ENCODE measurements at places on chromosomes 6 and 20.

DNA sequence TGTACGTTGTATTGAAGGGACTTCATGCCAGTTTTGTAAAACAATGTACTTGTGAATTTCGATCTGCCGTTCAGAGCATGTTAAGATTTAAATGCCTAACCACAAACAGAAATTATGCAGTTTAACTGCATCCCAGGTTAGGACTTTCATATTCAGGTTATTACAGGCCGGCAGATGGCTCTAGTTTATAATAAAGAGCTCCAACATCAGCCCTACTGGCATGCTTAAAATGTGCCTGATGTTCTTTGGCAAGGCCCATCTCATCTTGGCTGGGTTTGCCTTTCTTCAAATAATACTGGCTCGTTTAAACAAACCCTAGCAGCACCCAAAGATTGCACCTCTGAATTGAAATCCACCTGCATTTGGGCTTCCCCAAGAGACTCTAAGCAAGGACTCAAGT is 169.3 kb upstream of the RIN2 start:
- no peak for DNase-seq

DNA sequence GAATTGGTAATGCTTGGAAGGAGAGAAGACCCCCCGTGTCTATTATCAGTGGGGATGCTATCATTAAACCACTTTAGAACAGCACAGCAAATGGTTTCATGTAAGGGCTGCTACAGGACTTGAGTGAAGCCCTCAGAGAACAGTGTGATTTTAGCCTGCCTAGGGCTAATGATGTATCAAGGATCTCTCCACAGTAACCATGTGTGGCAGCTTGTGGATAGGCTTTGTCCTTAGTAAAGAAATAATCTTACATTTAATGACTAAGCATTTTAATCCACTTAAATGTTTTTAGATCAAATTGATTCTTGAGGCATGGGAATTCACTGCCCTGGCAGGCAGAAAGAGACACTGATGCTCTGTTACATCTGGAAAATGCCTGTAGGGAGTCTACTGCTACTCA is 495.1 kb downstream of the NKAIN2 start:
- no peak for DNase-seq

- no peak for DNase-seq
These were observed 68.3 kb upstream of the EDN1 start for GRCh38 chr6:12221856-12222255.

DNA sequence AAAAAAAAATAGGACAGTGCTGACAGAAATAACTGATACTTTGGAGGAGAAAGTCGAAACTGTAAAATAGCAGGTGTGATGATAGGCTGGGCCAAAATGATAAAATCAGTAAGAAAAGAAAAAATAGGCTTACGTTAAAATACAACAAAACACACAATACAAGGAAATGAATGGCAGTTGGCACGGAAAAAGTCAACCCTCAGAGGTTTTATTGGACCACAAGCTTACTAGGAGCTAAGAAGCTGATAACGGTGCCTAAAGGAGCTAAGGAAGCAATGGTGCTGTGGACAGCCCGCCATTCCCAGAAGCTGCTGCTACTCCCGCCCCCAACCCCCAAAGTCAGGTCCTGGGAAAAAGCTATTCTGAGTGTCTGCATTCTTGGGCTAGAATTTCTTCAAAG is 55.9 kb upstream of the RNF146 start:
- DNase-seq = no peak

GRCh38 chr6:33156561-33156960 is 35.7 kb downstream of the COL11A2 start:
- DNase-seq = no peak

All from astrocyte of the cerebellum (primary cell).